NCI-H1417 treated with DMSO at 0.1 percent for 48 hours (cell line): ENCODE measurements at places on chromosomes 7 and 10.

DNA sequence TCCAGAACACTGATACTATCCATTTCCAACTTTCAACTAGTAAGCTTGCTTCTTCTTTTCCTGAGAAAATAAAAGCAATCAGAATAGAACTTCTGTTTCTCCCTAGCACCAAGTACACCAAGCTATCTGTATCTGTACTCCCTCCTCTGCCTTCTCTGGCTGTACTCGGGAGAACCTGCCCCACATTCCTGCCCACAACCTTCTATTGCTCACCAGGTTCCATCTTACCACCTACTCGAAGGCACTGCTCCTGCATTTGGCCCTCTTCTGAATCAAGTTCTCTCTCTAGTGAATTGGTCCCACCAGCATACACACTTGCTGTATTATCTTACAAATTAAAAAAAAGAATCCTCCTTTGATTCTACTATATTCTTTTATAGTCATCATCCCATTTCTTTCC lies 169.6 kb upstream of the PTN start:
- DNase-seq = no peak

DNA sequence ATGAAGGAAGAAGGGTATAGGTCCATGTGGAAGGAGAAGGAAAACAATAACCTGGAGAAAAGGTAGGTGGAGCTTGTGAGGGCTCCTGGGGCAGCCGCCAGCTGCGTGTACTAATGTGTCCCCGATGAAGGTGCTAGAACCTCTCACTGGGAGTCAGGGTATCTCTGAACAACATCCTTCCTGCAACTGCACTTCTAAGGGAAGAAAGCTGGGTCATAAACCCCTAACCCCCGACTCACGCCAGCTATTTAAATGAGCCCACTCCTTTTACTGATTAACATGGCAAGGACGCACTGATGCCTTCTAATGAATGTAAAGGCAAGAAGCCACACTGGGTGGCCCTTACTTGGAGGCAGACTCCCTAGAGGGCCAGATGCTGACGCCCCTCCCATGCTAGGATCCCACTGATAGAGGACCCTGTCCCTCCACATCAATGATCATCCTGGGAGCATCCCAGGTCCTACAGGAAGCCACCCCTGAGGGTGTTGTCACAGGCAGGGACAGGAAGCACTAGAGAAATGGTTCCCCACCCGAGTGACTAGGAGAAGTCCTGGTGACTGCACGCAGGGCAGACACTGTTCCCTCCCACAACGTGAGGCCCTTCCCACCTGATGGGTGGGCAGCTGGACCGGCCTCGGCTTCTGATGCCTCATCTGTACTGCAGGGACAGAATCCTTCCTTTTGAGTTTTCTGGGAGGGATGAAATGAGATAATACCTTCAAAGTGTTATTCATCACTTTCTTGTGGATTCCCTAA lies 20.4 kb downstream of the JCAD start:
- no peak for DNase-seq

- DNase-seq = no peak
These were observed 31.9 kb downstream of the LCOR start for GRCh38 chr10:96863922-96864543.

GRCh38 chr10:44477046-44477425 lies 92.1 kb upstream of the CXCL12 start:
- no peak for DNase-seq

GRCh38 chr10:123565691-123566660 lies 100.2 kb upstream of the GPR26 start:
- DNase-seq = no peak

- no peak for DNase-seq
These were observed 4.0 kb downstream of the CYREN start for GRCh38 chr7:135166338-135166990.

DNA sequence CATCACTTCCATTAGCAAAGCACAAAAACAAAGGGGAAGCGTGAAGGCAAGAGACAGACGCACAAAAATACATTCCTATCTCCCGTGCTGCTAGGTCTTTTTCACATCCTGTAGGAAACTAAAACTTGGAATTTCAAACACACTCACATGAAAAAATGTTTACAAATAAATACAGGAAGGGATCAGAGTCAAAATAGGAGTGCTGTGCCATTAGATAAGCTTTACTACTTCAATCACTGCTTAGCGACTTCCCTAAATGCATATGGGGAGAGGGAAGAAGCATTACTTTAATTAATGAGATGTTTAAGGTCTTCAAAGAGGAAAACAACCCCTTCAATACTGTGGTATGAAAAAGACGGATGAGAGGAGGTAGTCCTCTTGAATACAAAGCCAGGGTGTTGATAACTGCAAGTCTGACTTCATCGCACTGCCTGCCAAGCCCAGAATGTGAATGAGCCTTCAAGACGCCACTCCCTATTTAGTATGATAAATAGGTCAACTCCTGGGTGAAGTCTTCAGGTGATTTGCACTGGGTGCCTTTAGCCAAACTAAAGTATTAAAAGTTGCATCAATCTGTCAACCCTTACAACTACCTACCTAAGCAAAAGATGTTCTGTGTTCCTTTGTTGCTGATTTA lies 13.9 kb downstream of the PARD3 start:
- DNase-seq = no peak

DNA sequence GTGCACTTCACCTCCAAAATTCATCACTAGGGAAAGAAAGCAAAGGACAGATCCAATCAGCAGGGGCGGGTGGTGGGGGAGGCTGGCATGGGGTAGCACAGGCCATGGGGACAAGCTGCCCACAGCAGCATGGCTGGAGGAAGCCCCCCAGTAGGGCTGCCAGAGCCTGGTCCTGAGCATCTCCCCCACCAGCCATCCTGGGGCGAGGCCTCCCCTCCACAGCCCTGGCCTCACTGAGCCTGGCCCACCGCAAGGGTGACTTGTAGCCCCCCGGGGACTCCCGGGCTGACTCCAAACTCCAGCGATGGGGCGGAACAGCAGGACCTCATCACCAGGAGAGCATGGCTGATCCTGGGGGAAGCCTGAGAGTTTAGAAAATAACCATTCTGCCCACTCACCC lies 92.4 kb upstream of the TCERG1L start:
- no peak for DNase-seq

DNA sequence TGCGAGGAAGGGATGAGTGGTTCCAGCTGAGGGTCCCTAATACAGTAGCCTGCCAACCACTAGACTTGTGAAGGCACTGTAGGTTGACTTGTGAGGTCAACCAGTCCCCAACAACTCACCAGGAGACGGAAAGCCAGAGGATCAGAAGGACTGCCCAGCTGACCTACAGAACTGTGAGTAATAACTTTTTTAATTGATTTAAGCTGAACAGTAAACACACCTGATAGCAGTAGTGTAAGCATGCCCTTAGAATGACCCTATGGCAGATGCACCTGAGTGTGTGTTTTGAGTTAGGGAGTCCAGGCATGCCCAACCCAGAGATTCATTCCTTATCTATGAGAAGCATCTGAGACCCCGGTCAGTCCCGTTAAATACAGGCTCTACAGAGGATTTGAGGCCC lies 14.1 kb downstream of the PRLHR start:
- no peak for DNase-seq

GRCh38 chr10:17435187-17435586 lies 19.2 kb downstream of the ST8SIA6 start:
- no peak for DNase-seq

- DNase-seq = no peak
These were observed 304.4 kb upstream of the LYZL1 start for GRCh38 chr10:28984431-28984830.

DNA sequence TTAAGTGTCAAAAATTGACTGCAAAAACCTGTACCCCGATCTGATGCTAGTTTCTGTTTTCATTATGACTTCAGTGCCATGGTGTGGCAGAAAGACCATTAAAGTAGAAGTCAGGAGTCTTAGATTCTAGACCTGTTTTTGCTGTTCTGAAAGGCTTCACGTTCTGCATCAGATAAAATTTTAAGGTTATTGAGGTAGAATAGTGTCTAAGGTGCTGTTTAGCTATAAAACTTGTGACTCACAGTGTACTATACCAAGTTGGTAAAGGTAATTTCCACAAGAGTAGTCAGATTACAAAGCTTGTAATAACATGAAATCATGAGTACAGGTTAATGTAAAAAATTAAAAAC lies 38.6 kb downstream of the ZNRF2 start:
- no peak for DNase-seq

GRCh38 chr10:1380088-1380671 lies 324.0 kb downstream of the WDR37 start:
- DNase-seq = no peak

DNA sequence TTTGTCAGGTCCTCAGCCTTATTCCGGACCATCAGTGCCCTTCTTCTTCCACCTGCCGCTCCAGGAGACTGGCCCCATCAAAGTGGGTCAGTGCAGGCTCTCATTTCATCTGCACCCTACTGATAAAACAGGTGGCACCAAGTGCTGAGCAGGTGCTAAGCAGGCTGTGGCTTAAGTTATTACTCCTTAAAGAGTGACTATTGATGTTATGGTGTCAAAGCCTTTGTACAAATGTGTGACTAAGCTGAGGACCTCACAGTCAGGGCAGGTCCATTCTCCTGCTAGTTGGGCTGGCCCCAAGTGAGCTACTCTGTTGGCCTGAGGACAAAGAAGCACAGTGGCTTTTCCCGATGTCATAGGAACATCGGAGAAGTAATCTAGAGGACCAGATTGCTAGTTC lies 11.2 kb upstream of the CALD1 start:
- no peak for DNase-seq

DNA sequence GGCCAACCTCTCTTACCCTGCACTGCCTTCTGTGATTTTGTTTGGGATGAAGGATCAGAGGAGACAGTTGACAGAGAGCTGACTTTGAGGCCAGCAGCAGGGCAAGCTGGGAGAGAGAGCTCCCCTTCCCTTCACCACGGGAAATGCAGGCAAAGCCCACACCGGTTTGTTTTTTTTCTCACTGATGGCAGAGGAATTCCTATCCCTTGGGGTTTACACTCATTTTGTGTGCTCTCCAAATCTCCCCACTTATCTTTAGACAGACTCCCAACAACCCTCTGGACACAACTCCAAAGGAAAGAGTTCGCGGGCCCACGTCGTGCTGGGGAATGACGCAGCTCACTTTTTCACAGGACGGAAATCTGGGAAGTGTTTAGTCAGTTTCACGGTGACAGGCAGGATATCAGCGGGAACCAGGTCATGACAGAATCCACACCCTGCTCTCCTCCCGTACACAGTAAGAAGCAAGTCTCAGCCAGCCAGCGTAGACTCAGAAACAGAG lies 68.3 kb upstream of the FAM171A1 start:
- DNase-seq = no peak

DNA sequence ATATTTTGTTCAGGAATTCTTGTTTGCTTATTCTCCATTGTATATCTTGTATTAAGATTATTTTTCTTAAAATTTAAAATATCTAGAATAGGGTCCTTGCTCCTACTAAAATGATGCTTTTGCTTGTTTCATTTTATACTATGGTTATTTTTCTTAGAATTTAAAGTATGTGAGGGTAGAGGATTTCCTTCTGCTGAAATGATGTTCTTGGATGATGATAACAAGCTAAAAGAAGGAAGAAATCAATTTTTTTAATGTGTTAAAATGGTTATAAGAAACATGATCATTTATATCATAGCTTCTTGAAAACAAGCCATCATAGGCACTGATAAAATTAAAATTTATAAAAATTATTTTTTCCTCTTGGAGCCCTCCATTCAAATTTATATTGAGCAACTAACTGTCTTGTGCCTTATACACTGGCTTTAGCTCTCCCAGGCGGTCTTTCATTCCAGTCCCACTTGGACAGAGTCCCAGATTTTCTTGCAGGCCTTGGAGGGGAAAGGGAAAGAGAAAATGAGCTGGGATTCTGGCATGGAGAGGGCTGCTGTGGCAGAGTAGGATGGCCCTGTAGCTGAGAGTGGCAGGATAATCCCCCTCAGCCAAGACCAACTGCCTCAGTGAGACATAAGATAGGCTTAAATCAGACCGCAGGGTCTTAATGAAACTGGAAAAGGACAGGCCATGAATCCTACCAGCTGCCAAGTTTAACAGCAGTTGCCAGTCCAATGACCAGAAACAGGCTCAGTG lies 60.2 kb downstream of the DNAJB9 start:
- DNase-seq = no peak

GRCh38 chr7:6227294-6227846 lies 45.1 kb downstream of the CYTH3 start:
- no peak for DNase-seq

GRCh38 chr10:49756031-49756430 lies 6.1 kb downstream of the OGDHL start:
- DNase-seq = no peak

DNA sequence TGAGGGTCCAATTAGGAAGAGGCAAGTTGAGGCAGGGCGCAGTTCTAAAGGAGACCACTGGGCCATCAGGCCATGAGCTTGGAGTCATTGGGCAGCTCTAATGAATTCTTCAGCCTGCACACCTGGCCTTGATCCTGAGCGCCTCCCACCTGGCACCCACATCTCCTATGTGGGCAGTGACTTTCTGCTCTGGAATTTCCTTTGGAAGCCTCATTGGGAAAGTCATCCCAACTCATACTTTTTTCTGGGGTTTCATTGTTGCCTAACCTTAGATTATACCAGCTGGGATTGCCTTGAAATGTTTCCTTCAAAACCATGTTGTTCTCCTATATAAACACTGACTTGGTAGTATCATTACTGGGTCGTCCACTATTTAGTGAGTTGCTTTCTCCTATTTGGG lies 54.1 kb downstream of the PLPP4 start:
- no peak for DNase-seq

GRCh38 chr10:87504307-87504639 lies 420 bp upstream of the MINPP1 start:
- no peak for DNase-seq

DNA sequence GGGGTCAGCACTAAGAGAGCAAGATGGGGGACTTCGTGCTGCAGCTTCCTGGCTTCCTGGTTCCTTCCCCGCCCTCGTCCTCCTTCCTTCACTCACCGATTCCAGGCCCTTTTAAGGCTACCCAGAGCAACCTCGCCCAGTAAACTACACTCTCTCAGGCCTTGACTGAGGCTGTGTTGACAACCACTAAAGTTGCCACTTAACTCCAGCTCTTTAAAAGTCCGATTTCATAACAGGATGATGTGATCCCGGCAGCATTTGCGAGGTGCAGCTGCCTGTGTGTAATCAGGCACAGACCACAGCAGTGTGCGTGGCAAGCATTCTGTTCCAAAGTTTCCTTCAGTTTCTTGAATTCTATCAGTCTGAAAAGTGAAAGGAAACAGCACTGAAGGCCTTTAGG lies 110.6 kb downstream of the RAB11FIP2 start:
- no peak for DNase-seq

GRCh38 chr7:69450456-69450855 lies 147.8 kb upstream of the AUTS2 start:
- DNase-seq = no peak

- DNase-seq = no peak
These were observed 132.8 kb downstream of the POLR1F start for GRCh38 chr7:19575909-19576557.

DNA sequence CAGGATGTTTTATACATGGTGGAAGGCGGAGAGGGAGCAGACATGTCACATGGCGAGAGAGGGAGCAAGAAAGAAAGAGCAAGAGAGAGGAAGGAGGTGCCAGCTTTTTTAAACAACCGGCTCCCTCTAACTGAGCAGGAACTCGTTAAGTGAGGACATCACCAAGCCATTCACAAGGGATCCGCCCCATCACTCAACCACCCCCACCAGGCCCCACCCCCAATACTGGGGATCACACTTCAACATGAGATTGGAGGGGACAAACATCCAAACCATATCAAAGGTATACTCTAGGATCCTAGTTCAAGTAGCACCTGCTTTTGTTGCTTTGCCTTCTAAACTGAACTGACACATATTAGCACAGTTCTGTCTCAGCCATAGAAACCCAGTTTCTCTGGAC lies 141.9 kb upstream of the KLF14 start:
- no peak for DNase-seq
